ENCODE measurements at places on chromosomes 4 and X.
A peak's percentile ranks its signal among the peaks of the same experiment; 100 is the strongest.

DNA sequence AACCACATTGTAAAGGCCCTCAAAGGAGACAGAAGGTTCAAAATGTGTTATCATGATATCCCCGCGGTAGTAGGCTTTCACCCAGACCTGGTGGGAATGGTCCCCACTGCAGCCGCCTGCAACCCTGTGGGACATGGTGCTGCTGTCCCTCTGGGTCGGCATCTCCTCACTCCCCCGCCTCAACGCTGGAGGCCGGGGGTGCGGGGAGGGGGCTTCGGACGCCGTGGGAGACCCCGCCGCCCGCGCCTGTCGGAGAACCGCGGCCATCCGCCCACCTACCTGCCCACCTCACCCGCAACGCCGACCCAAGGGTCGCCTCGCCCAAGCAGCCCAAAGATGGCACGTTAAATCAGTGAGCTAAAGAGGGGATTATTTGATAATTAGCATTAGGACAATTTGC, 11.2 kb upstream of the ARMCX1 start:
- no peak for DNase-seq

DNA sequence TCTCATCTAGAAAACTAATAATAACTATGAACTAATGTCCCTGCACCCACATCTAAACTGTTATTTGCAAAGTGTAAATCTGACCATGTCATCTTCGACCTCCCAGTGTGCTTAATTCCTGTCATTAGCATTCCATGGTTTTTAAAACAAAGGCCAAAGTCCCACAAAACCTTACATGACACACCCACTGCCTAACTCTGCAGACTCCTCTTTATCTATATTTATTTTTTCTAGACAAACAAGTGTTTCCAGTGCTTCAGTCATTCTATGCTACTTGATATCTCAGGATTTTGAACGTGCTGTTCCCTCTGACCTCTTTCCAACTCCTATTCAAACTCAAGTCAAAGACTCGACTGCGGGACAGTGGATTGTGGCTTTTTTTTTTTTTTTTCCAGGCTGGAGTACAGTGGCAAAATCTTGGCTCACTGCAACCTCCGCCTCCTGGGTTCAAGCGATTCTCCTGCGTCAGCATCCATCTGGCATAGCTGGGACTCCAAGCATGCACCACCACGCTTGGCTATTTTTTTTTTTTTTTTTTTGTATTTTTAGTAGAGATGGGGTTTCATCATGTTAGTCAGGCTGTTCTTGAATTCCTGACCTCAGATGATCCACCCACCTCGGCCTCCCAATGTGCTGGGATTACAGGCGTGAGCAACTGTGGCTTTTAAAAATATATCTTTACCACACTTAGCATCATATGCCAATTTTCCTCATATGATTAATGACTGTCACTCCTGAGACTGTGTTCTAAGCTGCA, 1511.0 kb downstream of the ARAP2 start:
- no peak for DNase-seq

- DNase-seq, result no peak
These were observed 34.1 kb upstream of the CLDN24 start for GRCh38 chr4:183356173-183356830.

DNA sequence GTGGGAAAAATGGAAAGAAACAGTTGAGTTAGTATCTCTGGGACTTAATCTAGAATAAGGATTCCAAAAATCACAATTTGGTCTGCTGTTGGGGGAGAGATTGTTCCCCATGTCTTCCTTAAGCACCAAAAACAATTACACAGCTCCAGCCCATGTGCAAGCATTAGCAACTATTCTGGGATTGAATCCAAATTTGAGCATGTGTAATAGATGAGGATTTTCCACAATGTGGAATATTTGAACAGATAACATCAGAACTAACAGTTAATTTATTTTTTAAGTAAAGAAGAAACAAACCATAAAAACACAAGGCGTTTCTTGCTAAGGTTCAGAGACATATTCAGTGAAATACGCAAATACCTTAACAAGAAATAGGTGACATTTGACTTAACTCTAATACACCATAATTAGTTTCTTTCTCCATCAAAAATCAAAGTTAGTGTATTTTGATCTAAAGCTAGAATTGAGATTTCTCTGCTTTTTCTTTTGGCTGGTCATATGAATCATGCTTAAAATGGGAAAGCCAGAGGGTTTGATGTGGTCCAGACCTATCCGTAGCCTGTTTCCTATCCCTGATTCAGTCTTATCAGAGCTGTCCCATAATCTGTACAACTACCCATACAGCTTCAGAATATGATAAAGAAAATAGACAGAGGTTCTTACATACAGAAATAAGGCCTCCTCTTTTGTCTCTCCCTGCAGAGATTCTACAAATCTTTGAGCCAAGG, 413.4 kb downstream of the PACRGL start:
- DNase-seq, result no peak

DNA sequence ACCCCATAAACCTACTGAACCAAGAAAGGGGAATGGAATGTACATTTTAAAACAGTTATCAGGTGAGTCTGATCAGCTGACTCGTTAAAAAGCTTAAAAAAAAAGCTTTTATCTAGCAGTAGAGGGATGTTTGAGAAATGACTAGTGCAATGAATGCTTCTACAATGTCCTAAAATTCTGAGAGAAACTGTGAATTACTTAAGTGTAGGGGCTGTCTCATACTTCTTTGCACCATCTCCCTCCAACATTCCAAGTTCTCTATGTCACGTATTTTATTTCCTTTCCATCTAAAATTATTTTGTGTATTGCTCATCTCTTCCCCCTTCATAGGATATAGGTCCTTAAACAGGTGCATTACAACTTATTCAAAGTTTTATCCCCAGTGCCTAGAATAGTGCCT, 11.9 kb upstream of the AREG start:
- DNase-seq, result no peak

DNA sequence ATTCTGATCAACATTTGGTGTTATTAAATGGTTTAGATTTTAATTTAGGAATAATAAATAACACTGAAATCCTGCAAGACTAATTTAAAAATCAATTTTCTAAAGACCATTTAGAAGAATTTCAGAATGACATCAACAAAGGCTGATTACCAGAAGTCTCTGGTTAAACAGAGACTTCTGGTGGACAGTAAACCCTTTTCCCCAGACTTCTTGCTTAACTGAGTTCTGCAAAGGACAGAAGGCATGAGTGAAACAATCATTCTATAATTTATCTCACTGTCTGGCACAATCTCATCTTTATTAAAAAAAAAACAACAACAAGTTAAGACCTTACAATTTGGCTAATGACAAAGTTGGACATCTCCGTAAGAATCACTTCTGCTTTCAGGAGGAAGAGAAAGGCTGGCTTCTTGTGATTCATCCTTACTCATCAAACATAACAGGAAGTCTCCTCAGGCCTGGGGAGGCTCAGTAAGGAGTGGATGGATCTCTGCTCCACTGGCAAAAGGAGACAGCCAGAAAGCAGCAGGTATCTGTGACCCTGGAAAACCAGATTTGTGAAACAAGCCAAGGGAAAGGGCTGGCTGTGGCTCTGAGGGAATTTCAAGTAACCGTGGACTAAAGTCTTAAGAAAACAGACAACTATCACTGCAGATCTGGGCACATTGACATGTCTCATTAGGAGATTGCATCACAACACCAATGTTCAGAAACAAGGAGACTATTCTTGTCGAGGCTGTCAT, 908 bp upstream of the TLR6 start:
- no peak for DNase-seq

DNA sequence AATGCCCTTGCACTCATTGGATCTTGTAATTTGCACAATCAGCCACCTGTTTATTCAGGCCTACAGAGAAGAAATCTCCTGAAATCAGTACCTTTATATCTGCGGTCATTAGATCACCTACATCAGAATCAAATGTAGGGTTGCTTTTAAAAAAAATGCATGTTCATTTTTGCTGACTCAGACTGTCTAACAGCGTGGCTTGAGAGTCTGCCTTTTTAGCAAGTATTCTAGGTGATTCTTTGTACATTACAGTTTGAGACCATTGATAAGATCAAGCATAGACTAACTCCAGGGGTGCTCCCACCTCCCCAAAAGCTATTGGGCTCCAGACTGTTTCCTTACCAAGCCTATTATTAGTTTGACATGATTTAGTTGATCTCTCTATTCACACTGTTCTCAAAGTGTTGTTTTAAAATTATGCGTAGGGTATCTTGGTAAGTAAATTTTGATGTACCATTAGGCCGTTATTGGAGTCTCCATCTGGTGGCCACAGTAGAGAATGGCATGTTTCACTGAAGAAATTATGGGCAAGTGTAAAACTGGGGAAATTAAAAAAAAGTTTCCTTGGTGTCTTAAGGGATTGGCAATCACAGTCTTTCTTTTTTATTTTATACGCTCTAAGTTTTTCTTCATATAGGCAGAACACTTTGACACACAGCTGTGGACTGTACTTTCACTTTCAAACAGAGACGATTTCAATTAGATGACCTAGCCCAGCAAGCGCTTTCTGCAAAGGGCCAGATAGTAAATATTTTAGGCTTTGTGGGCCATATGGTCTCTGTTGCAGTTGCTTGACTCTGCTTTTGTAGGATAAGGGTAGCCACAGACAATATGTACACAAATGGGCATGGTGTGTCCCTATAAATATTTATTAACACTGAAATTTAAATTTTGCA, 33.7 kb upstream of the MSL3 start:
- DNase-seq, result no peak

- DNase-seq, result peak; percentile 1
These were observed 215.8 kb downstream of the PACRGL start for GRCh38 chr4:20916106-20916505.

GRCh38 chrX:22057667-22058066, 25.5 kb downstream of the PHEX start:
- DNase-seq, result no peak

- no peak for DNase-seq
These were observed 5.7 kb downstream of the MSX1 start for GRCh38 chr4:4864940-4865704.

GRCh38 chr4:141912831-141913230, 276.4 kb downstream of the IL15 start:
- no peak for DNase-seq

- DNase-seq, result no peak
These were observed 68.4 kb downstream of the MID2 start for GRCh38 chrX:107894038-107894437.

GRCh38 chrX:39725928-39726619, 371.7 kb downstream of the BCOR start:
- no peak for DNase-seq

DNA sequence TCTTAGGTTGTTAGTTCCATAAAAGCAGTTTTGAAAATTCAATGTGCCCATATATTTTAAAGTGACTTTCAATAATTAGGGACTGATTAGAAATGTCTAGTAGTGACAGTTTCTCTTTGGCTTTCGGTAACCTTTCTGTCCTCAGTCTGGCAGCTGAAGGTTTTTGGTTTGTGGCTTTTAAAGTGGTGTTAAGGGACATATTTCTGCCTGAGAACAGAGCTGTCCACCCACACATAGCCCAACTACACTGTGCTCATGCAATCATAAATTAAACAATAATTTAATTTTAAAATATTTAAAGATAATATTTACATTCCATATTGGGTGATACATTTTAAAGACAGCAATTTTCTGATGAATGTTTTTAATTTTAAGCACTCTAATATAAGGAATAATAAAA, 335.0 kb upstream of the TENM3 start:
- no peak for DNase-seq

DNA sequence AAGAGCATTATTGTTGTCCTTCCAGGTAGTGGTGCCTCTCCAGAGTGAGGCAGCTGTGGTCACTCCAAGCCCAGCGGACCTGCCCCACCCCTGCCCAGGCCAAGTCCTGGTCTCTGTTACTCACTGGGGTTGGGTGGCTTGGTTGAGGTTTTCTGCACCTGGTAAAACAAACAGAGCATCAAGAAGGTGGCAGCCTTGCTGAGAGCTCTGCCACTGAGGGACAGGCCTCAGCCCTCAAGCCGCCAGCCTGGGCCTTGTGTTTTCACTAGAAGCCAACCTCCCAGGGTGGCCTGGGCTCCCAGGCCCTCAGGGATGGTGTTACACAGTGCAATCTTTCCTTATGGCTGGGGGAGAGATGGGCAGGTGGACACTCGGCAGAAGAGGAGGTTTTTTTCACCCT, 182.7 kb downstream of the BCOR start:
- no peak for DNase-seq

DNA sequence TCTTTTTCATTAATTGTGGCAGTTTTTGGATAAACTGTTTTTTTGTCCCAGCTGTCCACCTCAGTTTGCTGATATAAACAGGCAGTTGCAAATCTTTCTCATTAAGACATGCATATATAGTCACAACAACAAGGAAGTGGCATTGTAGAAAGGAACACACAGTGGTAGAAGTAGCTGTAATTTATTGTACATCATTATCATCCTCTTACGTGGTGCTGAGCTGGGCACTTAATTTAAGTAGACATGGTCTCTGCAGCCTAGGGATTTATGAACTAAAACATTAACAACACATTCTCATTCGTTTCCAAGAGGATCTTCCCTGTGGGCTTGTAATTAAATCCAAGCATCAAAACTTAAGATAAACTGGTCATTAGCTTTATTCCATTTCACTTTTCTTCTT, 500.2 kb downstream of the INPP4B start:
- no peak for DNase-seq

GRCh38 chr4:95985791-95986550, 146.1 kb downstream of the PDHA2 start:
- no peak for DNase-seq

GRCh38 chr4:121112530-121112929, 40.2 kb upstream of the NDNF start:
- DNase-seq, result no peak

DNA sequence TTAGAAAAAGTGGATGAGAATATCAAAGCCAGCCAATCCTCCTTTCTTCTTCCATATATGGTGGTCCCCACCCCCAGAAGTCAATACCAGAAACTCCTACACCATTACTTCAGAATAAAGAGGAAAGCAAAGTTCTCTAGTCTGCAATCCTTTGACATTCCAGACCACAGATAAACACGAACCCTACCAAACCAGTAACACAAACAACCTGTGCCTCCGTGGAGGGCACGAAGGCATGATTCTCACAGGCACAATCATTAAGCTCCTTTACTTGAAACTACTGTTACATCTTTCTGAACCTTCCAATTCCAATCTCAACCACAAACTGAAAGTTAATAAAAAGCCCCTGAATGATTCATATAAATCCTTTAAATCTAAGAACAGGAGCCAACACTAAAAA, 16.3 kb downstream of the MAML3 start:
- no peak for DNase-seq

DNA sequence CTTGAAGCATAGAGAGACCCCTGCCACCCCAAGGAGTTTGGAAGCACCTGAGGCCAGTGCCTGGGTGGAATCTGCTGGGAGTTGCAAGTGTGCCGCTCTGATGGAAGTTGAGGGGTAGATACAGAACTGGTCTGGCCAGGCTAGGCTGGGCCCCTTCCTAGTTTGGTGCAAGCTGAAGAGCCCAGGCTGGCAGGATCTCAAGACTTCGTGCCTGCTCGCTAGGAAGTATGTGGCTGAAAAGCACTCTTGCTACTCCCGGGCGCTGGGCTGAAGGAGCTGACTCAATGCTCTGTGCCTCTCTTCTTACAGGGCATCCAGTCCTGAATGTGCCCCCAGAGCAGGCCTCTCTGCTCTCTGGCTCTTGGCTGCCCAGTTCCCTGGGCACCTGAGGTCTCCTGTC, 51.7 kb upstream of the PJA1 start:
- DNase-seq, result no peak
